ENCODE measurements at places on chromosomes 3 and 15. TPM values are rescaled to one million over a fixed set of nuclear protein-coding genes. Genes with fewer than 3 reads are reported as not detected.

The EPHA3 gene
- total RNA-seq: 5.4 TPM

The GNB4 gene
- total RNA-seq: 12.5 TPM

DNA sequence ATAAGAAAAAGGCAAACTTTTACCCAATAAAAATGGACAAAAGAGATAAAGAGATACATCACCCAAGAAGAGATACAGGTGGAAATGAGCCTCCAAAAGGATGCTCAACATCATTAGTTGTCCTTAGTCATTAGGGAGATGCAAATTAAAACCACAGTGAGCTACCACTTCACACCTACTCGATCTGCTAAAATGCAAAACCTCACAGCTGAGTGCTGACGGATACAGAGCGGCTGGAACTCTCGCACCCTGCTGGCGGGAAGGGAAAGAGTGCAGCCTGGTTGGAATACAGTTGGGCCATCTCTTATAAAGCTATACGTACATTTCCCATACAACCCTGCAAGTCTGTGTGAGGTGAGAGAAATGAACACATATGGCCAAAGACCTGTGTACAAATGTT lies 78.5 kb upstream of the PRR20G start:
- H3K27me3 ChIP-seq: no peaks in the 10 kb centered on the region
- DNase-seq: no peak
- H3K4me3 ChIP-seq: no peak overlapping the region
- H3K36me3 ChIP-seq: no peaks in the 10 kb centered on the region
- H3K4me1 ChIP-seq: no peaks in the 10 kb centered on the region

GRCh38 chr15:99604865-99605264 lies 39.1 kb downstream of the MEF2A start:
- H3K27ac ChIP-seq: no peak overlapping the region
- H3K36me3 ChIP-seq: no peaks in the 10 kb centered on the region
- H3K4me3 ChIP-seq: no peak overlapping the region
- peaks cover 33% of the 10 kb centered on the region for H3K4me1 ChIP-seq
- H3K27me3 ChIP-seq: no peaks in the 10 kb centered on the region

GRCh38 chr3:38543586-38543985 lies 47.4 kb downstream of the EXOG start:
- H3K4me1 ChIP-seq: peaks cover 28% of the 10 kb centered on the region
- no peaks in the 10 kb centered on the region for H3K36me3 ChIP-seq
- H3K4me3 ChIP-seq: no peak overlapping the region
- H3K27ac ChIP-seq: peak overlapping the region; percentile 98

GRCh38 chr3:42288385-42288784 lies 22.4 kb upstream of the CCK start:
- H3K36me3 ChIP-seq: no peaks in the 10 kb centered on the region
- H3K4me1 ChIP-seq: no peaks in the 10 kb centered on the region
- DNase-seq: no peak

Measured in heart right ventricle (tissue), 16 donors.